ENCODE measurements at places on chromosomes 6 and 20.

DNA sequence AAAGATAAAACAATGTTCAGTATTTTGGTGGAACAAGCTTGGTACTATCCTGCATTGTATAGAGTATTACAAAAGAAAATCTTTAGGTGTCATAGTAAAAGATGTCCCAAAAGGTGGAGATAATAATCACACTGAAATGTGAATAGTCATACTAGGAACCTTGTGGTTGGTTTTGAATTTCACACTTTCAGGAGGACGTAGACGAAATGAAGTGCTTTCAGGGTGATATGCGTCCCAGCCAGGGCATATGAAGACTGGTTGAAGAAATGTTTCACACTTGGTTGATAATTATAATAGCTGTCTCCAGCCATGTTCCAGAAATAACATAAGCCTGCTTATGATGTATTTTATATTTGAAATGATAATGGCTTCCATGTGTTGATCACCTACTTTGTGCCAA is 60.4 kb downstream of the SCAND1 start:
- no peak for DNase-seq

GRCh38 chr20:57329608-57330221 is at the start of gene SPO11:
Gene SPO11 (plus strand): TSS chr20:57329803. CDS start chr20:57329868, 65 bp downstream.
- DNase-seq: no peak

DNA sequence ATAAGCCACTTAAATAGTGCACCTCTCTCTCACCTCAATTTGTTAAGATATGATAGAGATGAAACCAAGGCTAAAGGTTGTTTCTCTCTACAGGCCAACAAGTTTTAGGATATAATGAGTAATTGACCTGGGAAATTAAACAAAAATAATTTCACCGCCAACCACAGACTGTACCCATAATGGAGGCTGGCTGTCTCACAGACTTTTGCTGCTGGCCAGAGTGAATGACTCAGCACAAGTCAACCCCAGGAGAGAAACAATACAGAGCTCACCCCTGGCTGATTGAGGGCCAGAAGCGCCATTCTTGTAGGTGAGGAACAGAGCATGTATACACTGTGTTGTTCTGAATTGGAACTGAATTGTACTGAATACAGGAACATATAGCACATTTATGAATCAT is 99.9 kb downstream of the CAP2 start:
- DNase-seq: no peak

- DNase-seq: no peak
Observed at GRCh38 chr20:57287007-57287880, 20.8 kb upstream of the BMP7 start.

DNA sequence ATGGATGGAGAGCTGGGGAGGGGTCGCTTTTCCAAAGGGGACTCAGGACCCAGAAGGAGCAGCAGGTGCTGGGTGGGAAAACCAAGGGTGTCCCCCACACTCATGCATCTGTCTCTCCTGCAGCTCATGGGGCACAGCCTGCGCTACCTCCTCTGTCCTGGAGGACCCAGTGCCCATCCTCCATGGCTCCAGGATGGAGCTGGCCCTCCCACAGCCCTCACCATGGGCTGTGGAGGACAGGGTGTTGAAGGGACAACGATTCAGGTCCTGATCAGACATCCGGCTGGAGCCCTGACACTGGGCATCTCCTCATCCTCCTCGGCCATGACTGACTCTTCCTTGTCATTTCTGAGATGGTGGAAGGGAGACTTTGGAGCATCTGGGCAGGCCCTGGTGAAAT is 97.9 kb upstream of the SULF2 start:
- DNase-seq: no peak

- no peak for DNase-seq
Observed at GRCh38 chr20:61797200-61797599, 268.5 kb downstream of the TAF4 start.

GRCh38 chr6:70672549-70672948 is 4.9 kb downstream of the SMAP1 start:
- DNase-seq: no peak

- DNase-seq: no peak
Observed at GRCh38 chr20:24912397-24913075, 36.5 kb upstream of the CST7 start.

- DNase-seq: no peak
Observed at GRCh38 chr6:161487217-161487531, 213.3 kb upstream of the AGPAT4 start.

GRCh38 chr6:137968901-137969300 is 101.8 kb downstream of the TNFAIP3 start:
- DNase-seq: no peak

- DNase-seq: no peak
Observed at GRCh38 chr6:31723980-31724691, 963 bp downstream of the MPIG6B start.

- no peak for DNase-seq
Observed at GRCh38 chr6:46296586-46296985, 125.8 kb upstream of the ENPP5 start.

DNA sequence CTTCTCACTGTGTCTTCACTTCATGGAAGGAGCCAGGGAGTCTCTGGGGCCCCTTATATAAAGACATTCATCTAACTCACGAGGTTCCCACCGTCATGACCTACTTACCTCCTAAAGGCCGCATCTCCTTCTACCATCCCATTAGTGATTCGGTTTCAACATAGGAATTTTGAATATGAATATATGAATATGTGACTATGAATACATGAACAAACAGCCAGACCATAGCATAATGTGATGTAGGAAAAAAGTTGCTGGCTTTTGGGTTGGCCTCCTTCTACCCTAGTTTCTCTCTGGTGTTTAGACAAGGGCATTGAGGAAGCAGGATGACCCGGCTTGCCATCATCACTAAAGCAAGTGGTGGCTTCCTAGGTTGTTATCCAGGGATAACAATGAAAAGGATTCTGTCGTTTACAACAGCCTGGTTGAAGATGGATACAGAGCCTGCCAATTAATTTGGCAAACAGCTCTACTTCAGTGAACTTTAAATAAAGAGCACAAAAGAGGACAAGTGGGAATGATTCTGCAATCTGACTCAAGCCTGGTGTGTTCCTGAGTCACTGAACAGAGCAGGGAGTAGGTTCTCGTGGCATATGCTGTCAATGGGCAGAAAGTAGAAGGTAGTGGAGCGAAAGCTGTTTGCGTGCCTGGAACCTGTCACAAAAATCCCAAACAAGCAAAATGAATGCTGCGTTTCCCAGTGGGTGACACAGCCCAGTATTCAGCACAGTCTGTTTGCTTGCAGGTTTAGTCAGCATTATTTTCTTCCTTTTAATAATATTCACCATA is 44.0 kb upstream of the DOK5 start:
- DNase-seq: no peak

GRCh38 chr6:26017632-26017966 is 55.0 kb downstream of the TRIM38 start:
- peak; percentile 69 for DNase-seq

DNA sequence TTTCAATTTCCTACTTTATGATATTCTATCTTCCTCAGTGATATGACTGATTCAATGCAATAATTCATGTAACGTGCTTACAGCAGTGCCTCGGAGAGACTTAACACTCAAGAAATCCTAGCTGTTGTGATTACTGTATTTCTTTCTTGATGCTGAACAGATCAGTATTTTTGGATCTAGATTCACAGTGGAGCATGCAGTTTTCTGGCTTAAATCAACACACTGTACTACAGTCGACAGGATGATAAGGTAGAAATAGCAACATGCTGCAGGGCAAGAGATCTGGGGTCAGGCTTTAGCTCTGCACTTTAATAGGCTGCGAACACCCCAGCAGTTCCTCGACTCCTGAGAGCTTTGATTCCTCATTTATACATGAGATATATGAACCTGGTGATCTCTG is 161.0 kb downstream of the AIG1 start:
- no peak for DNase-seq

DNA sequence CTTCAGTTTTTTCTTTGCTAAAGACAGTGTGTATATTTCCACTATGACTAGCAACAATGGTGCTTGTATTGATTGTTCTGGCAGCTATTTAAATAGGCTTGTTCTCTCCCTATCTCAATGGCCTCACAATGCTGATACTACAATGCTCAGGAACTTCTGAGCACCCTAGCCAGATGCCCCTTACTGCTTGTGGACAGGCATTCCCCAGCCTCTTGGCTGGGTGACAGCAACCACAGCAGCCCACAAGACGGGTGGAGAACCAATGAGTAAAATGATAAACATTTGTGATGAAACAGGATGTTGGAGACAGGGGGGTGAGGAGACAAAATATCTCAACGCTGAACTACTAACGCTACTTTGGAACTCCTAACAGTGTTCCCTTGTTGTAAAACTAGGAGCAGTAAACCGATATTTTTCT is 42.3 kb downstream of the HIVEP2 start:
- no peak for DNase-seq

GRCh38 chr6:1553562-1554083 is 56.1 kb upstream of the FOXC1 start:
- DNase-seq: no peak

DNA sequence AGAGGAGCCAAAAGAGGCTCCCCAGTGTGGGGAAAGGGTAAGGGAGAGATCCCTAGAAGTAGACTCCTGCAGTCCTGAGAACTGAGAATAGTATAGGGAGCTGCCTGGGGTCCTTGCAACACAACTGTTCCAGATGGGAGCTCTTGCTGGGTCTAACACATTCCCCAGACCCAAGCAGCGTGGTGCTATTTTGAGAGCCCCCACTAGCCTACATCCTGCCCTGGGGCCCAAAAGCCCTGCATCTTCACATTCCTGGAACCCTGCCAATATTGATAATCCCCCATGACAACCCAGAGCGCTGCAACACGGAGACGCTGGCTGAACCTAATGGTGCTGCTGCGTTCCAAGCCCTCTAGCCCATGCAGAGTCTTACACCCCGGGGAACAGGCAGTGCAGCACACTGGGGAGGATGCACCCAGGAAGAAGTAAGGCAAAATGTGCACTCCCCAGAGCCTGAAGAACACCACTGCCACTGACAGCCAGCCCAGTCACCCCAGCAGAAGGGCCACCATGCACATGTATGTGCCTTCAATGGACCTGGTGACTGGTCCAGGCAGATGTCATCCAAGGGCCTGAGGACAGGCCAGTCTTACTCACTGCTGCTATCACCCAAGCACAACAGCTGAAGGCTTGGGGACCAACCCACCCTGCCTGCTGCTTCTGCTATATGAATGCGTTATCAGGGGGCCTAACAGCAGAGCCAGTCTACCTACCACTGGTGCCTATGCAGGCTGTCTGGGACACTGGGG is 7.0 kb upstream of the RNF217 start:
- DNase-seq: no peak

DNA sequence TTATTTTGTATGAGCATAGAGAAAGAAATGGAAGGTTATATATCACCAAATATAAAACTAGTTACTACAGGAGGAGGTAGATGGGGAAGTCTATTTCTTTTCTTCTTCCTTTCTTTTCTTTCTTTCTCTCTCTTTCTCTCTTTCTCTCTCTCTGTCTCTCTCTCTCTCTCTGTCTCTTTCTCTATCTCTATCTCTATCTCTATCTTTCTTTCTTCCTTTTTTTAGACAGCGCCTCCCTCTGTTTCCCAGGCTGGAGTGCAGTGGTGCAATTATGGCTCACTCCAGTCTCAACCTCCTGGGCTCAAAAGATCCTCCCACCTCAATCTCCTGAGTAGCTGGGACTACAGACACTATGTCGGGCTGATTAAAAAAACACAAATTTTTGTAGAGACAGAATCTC is 10.2 kb upstream of the SGK1 start:
- no peak for DNase-seq

- DNase-seq: no peak
Observed at GRCh38 chr6:131740161-131740560, 29.3 kb upstream of the CTAGE9 start.

DNA sequence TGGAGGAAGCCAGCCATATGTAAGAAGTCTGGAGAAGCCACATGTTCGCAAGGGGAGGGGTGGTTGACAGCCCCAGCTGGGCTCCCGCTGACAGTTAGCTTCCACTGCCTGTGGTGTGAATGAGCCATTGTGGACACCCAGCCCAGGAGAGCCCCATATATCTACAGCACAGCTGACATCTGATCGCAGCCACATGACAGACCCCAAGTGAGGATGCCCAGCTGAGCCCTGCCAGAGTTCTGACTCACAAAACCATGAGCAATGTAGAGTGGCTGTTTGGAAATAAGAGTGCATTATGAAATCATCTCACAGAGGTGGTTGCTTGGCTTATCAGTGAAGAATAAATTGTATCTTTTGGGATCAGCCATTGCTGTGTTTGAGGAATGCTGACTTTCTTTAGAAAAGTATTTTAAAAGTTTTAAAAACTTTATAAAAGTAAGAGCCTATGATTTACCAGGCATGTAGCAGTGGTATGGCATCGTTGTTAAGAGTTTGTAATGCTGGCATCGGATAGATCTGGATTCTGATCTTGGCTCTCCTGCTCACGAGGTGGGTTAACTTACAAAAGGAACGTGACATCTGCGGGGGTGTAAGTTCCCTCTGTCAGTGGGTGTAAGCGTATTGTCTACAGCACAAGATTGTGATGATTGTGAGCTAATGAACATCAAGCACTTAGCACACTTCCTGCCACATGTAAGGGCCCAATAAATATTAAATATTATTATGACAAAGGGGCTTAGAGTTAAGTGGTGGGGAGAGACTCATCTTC is 24.1 kb downstream of the CFAP61 start:
- DNase-seq: peak; percentile 74

- DNase-seq: no peak
Observed at GRCh38 chr6:63795006-63795405, 159.4 kb downstream of the PHF3 start.

DNA sequence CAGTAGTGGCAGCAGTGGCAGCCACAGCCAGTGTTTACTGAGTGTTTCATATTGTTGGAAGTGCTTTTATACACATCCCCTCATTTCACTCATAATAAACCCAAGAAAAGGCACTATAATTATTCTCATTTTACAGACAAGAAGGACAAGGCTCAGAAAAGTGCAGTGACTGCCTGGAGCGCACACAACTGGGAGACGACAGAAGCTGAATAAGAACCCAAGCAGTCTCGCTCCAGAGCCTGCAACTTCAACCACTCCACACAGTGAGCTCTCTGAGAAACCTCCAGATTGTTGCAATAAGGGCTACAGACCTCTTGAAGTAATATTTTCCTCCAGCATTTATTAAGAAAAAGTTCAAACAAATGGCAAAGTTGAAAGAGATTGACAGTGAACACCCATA is 76.9 kb downstream of the PLCG1 start:
- no peak for DNase-seq

GRCh38 chr20:48143435-48144081 is 358.3 kb upstream of the SULF2 start:
- no peak for DNase-seq
